ENCODE measurements at places on chromosomes 3 and 15.

DNA sequence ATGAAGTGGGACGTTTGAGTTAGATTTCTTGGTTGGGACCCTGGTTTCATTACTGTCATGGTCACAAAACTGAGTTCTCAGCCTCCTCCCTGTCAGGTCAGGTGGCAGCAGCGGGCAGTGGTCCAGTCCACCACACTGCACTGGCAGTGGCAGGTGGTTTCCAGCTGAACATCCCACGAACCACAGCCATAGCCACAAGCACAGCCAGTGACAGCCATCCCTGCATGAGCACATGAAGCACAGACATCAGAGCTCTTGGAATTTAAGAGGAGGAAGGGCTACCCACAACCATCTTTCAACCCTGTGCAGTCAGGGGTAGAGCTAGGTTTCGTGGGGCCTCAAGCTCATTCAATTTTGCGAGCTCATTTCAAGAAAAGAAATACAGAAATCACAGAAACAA lies 1.5 kb downstream of the RETNLB start:
- no peak for DNase-seq

DNA sequence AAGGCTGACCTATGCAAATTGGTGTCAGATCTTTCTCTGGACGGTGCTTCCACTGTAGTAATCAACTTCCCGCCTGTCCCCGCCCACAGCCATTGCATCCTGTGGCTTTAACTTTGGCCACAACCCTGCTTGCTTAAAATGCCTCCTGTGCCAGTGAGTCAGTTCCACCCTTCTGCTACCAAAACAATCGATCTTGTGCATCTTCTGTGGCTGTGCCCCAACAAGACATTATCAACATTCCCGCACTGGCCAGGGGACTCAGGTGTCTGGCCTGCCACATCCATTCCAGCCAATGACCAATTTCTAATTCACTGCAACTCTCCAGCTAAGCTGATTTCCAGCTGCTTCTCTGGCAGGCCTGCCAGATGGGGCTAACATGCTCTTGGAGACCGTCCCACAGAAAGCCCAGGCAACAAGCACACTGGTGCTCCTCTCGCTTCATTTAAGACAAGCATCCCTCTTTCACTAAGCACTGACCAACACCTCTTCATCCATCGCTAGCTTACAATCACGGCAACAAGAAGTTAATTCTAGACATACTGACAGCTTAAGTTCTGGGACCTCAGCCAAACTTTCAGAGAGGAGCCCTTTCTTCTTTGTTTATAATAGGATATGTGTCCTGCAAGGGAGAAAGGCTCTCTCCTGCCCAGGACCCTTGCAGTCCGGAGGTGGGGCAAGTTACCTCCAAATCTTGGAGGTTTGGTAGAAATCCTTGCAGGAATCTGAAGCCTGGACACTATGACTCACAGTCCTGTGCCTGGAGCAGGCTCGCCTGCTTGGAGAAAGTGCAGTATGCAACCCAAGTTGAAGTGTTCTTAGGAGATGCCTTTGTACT lies 6.7 kb downstream of the CA12 start:
- DNase-seq = no peak

DNA sequence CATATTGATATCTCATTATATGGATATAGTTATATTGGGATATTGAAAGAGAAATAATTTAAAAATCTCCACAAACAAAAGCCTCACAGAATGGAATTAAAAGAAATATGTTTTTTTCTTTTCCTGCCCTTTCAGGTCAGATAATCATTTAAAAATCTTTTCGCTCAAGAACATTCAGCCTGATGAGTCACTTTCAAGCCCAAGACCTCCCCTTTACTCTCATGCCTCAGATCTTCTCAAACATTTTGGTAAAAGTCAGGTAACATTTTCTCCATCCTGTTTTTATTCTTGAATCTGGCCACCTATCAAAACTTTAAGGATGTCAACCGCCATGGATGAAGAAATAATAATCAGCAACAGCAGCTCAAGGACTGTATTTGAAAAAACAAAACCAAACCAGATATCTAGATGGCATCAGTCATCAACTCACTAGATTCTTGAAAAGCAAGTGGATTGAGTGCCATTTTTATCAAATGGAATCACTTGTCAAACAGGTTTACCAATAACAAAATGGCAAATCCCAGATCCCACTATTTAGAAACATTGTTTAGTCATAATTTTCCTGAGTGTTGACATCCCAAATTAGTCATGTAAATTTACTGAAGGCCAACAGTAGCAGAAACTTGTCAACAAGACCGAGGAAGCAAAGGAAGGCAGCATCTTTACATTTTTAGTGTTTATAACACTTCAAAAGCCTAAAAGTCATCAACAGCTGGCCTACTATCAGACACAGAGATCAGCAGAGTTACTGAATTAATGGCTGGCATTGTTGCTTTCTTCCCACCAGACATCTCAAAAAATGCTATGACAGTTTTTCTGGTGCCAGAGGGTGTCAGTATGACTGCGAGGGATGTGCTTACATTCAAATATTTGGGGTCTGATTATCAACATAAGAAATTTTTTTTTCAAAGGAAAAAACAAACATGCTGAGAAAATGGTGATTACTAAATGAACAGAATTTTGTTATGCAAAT lies 444.7 kb downstream of the MAGI1 start:
- DNase-seq = no peak

GRCh38 chr3:124132813-124133212 lies 140.9 kb upstream of the ROPN1 start:
- no peak for DNase-seq

GRCh38 chr3:176430244-176431037 lies 766.8 kb downstream of the TBL1XR1 start:
- DNase-seq = peak; percentile 92

DNA sequence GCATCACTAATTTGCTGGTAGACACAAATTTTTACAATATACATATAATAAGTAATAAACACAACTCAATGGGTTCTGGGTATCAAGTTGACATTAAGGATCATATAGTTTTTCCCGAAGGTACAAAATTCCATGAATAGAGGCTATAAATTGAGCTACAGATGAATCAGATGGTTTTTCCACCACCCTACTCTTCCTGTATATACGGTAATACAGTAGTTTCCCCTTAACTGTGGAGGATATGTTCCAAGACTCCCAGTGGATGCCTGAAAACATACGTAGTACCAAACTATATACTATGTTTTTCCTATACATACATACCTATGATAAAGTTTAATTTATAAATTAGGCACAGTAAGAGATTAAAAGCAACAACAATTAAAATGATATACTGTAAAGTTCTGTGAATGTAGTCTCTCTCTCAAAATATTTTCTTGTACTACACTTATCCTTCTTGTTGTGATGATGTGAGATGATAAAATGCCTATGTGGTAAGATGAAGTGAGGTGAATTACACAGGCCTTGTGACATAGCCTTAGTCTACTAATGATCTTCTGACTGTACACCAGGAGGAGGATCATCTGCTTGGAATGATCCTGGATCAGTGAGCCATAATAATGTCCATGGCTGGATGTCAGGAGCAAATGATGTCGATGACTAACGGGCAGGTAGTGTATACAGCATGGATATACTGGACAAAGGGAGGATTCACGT lies 116.7 kb downstream of the NR1I2 start:
- no peak for DNase-seq

DNA sequence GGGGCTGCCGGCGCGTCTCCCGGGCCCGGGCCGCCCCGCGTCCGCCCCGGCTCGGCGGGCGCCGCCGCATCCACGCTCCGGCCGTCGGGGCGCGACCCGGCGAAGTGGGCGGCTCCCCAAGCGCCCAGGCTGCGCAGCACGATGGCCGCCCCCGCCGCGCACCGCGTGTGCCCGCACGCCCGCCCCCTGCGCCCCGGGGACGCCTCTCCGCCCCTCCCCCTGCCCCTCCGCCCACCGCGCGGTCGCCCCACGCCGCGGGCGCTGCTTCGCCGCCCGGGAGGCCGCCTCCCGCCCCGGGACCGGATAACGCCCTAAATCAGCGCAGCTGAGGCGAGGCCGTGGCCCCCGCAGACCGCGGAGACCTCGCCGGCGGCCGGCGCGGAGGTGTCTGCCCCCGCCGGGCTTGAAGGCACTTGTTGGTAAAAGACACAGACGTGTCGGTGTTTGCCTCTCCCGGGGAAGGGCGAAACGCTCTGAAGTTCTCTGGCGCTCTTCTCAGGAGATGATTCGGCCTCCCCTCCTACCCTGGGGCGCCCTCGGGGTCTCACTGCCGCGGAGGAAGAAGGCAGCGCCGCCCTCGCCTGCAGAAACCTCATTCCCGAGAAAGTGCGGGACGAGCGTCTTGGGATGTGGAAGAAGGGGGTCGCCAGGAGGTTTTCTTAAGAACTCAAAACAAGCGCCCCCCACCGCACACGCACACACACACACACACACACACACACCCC lies at the start of gene BNC1:
Gene BNC1 (minus strand): TSS at position 106 of the 725 bp plus-strand sequence. CDS start 36 bp downstream, at position 70.
- no peak for DNase-seq

Measured in SK-N-MC (cell line).